ENCODE measurements at places on chromosomes 13 and 19.

DNA sequence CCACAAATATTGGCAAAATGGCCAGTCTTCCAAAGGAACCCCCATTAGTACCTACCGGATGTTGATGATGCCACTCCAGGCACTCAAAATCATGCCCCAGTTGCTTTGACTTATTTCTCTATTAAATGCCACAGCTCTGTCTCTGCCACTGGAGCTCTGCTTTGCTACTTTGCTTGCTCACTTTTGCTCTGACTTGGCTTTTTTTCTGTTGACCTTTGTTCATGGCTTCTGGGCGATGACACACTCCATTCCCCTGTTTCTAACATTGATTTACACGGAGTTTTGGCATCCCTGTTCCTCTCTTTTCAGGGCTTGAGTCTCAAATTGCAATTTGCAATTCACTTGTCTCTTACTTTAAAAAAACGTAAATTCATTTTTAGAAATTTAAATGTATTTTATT, 217.1 kb upstream of the SPRY2 start:
- DNase-seq, result no peak

GRCh38 chr13:62629618-62630017, 1214.0 kb upstream of the PCDH20 start:
- DNase-seq, result no peak

GRCh38 chr13:33139184-33139583, 123.0 kb downstream of the KL start:
- peak; percentile 46 for DNase-seq

DNA sequence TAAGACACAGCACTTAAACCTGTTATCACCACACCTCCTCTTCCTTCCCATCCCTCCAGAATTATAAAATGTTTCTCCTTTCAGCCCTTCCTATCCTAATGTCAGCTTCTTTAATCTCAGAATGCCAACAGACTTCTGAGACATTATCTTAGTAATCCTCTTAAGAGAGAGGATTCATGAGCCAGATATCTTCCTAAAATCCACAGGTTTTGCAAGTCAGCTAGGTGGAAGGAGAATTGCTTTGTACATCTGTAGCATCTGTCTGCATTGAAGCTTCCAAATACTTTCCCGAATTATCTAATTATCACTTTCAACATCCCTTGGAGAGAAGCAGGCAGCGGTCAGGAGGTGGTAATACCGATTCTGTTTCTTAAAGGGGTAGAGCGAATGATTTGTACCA, 179.1 kb downstream of the DCT start:
- DNase-seq, result no peak

DNA sequence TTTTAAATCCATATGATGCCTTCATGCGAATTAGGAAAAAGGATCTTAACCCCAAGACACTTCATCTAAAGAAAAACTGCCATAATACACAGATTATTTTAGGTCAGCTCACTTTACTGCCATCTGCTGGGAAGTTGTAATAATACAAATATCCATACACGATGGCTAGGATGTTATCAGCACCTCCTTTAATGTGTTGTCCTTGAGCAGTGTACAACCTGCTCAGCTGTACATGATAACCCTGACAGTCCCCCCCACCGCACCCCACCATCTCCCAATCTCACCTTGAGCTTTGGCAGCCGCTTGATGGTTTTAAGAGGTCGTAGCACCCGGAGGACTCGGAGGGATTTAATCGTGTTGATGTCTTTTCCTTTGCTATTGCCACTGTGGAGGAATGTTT, 112.2 kb downstream of the IER2 start:
- no peak for DNase-seq

GRCh38 chr13:24160458-24161009, at the start of gene SPATA13:
TSS of gene SPATA13 (plus strand) at chr13:24160720. CDS start at chr13:24222930, 62,210 bp downstream.
- DNase-seq, result no peak

DNA sequence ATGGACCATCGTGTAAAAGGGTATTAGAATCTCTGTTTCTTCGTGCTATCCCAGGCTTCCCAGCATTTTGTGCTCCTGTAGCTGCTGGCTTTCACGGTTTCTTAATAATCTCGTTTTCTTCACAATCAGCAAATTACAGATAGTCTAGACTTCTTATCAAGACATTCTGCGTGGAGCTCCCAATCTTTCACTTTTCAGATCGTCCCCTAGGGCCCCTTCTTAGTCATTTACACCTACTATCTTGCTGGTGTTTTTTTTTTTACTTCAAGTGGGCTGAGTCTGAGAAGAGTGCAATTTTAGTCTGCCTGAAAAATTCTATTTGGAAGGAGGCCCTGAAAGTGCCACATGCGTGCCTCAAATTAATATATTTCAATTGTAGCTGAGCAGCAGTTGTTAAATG, 275.1 kb downstream of the SHISA2 start:
- DNase-seq, result no peak

- DNase-seq, result no peak
Observed at GRCh38 chr13:87376081-87376480, 295.1 kb upstream of the SLITRK5 start.

GRCh38 chr13:99153219-99153618, 47.4 kb upstream of the UBAC2 start:
- DNase-seq, result no peak

GRCh38 chr19:34484328-34484727, 2.8 kb downstream of the WTIP start:
- no peak for DNase-seq

GRCh38 chr13:97660594-97661260, 226.8 kb downstream of the RAP2A start:
- DNase-seq, result no peak

DNA sequence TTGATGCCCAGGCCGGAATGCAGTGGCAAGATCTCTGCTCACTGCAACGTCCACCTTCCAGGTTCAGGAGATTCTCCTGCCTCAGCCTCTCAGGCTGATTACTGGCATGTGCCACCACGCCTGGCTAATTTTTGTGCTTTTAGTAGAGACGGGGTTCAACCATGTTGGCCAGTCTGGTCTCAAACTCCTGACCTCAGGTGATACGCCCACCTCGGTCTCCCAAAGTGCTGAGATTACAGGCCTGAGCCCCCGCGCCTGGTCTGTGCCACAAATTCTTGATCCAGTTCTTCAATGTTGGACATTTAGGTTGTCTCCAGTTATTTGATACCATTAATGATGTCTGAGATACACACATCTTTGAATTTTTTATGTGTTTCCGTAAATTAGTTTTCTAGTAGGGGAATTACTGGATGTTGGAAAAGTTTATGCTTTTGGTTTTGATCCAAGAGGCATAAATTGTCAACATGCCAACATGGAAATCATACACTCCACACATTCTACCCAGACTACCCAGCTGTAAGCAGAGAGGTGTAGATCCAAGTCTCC, 525 bp upstream of the COG3 start:
- no peak for DNase-seq

- no peak for DNase-seq
Observed at GRCh38 chr13:113506025-113506685, 15.6 kb upstream of the DCUN1D2 start.

DNA sequence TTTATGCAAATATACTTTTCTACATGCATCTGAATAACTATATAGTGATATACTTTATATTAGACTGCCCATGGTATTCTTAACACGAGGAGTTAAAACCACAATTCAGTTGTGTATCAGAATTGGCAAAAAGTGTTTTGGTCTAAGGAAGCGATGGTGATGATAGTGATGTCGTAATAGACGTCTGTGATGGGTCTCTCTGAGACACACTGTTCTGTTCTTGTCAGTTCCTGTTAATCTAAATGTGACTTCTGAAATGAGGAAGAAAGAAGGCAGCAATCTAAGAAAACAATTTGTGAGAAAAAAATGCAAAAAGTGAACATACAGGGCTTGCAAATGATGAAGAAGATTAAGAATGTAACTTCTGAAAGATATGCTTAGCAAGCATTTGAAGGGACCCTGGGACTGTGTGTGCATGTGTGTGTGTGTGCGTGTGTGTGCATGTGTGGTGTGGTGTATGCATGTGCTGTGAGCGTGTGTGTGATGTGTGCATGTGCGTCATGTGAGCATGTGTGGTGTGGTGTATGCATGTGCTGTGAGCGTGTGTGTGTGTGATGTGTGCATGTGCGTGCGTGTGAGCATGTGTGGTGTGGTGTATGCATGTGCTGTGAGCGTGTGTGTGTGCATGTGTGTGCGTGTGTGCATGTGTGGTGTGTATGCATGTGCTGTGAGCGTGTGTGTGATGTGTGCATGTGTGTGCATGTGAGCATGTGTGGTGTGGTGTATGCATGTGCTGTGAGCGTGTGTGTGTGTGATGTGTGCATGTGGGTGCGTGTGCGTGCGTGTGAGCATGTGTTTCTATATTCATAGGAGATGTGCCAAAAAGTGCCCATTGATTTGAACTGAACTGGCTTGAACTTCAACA, 131.8 kb downstream of the IRS2 start:
- DNase-seq, result no peak

DNA sequence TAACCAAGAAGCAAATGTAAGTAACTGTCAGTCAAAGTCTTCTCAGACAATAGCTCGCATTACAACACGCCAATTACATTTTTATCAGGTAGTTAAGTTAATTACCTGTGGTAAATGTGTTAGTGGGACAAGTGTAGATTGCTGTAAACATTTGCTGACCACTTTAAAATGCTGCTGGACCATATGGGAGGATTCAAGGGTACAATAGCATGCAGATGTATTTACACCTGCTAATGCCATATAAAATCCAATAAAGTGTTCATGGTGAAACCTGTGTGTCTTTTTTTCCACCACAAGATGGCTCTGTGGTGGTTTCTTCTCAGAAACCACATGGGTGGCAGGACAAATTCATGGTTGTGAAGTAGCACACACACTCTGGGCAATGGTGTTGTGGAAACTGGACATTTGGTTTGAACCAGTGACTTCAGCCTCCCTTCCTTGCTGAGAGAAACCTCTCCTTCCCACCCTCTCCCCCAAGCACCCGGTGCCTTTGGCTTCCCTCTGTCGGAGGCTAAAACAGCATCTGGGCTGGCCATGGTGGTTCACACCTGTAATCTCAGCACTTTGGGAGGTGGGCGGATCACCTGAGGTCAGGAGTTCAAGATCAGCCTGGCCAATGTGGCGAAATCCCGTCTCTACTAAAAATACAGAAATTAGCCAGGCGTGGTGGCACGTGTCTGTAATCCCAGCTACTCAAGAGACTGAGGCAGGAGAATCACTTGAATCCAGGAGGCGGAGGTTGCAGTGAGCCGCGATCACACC, 18.1 kb upstream of the GTF3A start:
- DNase-seq, result no peak

DNA sequence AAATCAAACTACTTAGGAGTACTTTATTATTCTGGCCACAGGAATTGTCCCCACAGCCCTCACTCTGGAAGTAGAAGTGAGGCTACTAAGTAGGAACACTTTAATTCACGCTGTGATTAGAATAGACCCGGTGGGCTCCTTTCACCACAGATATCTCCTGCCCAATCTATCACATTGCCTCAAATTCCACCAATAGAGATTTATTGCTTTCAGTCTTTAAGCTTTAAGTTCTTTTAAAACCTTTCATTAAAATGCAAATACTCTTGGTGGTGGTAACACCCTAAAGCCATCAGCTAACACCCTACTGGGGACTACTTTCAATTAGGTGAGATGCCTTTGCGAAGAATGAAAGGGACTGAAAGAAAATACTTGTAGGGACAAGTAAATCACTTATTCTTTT, 181.9 kb downstream of the DACH1 start:
- no peak for DNase-seq

DNA sequence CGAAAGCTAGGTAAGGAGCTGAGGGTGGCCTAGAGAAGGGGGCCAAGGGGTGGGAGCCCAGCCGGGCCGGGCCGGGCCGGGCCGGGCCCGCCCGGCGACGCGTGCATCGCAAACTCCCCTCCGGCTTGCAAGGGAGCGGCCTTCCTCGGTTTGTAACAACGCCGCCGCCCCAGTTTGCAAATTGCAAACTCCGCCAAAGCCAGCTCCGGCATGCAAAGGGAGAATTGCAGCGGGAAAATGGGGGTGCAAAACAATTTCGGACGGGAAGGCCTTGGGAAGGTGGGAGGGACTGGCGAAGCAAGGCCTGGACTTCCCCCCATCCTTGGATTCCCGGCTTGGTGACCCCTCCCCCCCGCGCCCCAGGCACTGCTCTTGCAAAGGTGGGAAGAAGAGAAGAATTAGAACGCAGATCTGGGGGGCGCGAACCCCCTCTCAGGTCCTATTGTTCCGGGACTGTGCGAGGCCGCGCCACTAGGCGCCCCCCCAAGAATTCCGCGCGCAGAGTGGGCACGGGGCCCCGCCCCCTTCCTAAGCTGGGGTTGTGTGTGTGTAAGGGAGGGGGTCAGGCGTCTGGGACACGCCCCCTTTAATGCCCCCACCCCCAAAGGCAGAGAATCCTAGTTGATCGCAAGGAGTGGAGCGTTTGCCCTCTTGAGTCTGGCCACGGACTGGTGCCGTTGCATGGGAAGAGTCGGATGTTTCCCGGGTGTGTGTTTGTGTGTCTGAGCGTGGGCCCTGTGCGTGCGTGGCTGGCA, 926 bp downstream of the PRR12 start:
- DNase-seq, result peak; percentile 14

DNA sequence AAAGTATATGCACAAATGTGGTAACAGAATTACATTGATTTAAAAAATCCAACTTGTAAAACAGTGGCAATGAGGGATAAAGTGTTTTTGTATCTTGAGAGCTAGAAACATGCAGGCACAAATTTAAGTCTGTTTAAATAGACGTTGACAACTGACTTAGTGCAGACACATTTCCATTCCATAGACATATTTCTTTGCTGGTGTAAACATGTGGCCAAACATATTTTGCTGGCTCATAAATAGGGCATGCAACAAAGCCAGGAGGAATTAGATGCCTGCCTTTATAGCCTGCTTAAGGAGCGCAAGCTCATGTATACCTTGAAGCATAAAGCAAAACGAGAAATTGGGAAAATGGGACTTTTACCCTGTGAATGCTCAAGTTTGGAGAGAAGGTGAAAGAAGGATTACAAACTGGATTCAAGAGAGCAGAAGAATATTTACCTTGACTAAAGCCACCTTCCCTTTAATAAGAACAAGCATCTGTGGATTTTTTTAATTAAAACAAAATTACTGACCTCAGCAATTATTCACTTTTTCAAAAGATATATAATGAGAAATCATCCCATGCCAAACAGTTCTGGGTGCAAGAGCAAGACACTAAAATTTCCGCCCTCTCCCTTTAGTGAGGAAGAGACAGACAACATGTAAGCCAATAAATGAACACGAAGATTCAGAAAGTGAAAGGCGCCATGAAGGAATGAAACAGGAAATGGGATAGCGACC, 71.0 kb downstream of the DCT start:
- no peak for DNase-seq

- DNase-seq, result no peak
Observed at GRCh38 chr13:108551674-108552073, 77.7 kb upstream of the MYO16 start.

DNA sequence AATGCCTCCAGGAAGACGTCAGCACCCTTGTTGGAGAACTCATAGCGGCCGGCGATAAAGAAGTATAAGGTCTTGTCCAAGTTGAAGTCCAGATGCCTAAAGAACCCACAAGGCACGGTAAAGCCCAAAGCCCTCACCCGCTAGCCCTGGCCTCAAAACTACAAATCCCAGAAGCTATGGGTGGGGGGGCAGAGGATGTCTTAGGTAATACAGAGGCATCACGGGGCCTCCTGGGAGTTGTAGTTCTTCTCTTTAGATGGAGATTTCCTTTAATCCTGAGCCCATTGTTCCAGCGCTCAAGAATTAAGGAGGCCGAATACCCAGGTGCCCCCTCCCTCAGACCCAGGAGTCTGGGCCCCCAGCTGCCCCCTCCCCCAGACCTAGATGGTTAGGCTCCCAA, 10.8 kb downstream of the GYS1 start:
- DNase-seq, result no peak

All from SHP77 treated with DMSO at 0.1 percent for 48 hours (cell line).